ENCODE measurements at places on chromosomes 6 and 20.

- DNase-seq = no peak
These were observed 13.2 kb upstream of the TINAG start for GRCh38 chr6:54294965-54295532.

- no peak for DNase-seq
These were observed 15.0 kb downstream of the OR2B3 start for GRCh38 chr6:29071831-29072723.

DNA sequence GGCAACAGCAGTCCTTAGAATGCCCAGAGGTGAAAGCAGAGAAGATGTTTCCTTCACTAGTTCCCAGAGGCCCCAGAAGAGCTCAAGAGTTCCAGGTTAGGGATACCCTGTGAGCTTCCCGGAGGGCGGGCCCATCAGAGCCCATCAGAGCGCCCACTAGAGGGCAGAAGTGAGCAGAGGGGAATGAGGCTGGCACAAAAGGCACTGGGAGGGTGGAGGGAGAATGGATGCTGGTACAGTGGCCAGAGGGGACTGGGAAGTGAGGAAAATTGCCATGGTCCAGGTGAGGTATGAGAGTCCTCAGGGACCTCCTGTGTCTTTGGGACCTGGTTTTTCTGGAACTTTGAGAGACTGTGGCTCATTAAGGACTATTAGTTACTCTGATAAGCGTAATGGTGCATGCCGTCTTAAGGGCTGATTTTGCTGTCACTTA lies 57.3 kb downstream of the LINC00237 start:
- peak; percentile 21 for DNase-seq

GRCh38 chr20:44093249-44093582 lies 93.8 kb downstream of the JPH2 start:
- DNase-seq = no peak

GRCh38 chr6:36641543-36641942 lies 37.0 kb upstream of the CDKN1A start:
- no peak for DNase-seq

- DNase-seq = no peak
These were observed 75.5 kb upstream of the SYNDIG1 start for GRCh38 chr20:24393903-24394302.

GRCh38 chr6:144462058-144462457 lies 176.9 kb downstream of the UTRN start:
- no peak for DNase-seq

DNA sequence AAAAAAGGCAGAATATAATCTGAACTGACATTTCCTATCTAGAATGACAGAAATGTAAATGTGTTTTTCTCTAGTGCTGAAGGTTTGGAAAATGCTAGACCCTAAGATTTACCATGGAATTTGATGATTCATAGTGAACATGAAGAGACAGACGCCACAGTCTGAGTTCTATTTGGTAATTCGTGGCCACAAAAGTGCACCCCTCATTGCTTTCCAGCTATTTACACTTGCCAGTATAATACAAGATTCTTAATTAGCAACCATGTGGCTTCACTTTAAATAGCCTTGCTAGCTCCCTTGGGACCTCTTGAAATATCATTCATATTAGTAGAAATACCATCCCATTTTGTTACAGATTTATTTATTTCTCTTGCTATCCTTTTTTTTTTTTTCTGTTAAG lies 636.8 kb downstream of the PRKN start:
- no peak for DNase-seq

DNA sequence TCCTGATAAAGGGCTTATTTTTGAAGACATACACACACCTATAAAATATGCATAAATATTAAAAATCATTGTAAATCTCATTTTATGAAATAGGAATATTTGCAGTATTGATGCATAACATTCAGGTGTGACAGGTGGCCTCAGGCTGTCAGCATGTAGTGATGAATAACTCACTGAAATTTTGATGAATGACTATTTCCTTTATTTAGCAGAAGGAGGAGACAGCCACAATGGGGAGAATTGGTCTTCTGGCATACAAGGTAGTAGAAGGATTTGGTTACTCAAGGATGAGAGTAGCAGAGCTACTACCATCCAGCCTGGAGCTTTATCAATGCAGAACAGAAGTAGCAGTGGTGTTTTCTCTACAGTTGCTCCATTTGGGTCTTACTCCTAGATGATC lies 47.2 kb downstream of the RGS17 start:
- DNase-seq = no peak

GRCh38 chr6:53593001-53593488 lies 48.1 kb upstream of the GCLC start:
- DNase-seq = no peak
